ENCODE measurements at places on chromosomes 12 and 14. TPM values are rescaled to one million over a fixed set of nuclear protein-coding genes. Genes with fewer than 3 reads are reported as not detected.

The B4GALNT1 gene
- total RNA-seq = 44.0 TPM

The DEPDC4 gene
- 1.8 TPM for total RNA-seq

The BATF gene
- total RNA-seq = not detected

The PLEKHH1 gene
- 3.6 TPM for total RNA-seq

The RND1 gene
- total RNA-seq = 5.8 TPM

The ABCD4 gene
- 26.8 TPM for total RNA-seq

The C14orf39 gene
- total RNA-seq = not detected

The GPRC5D gene
- total RNA-seq = not detected

The C12orf60 gene
- 2.0 TPM for total RNA-seq

The PTPRR gene
- 0.20 TPM for total RNA-seq

The KLRC1 gene
- not detected for total RNA-seq

The SLC7A8 gene
- total RNA-seq = 1.7 TPM

The FBRSL1 gene
- 70.8 TPM for total RNA-seq

The LRRC10 gene
- total RNA-seq = not detected

The MGAT2 gene
- 50.6 TPM for total RNA-seq

The GLI1 gene
- 6.6 TPM for total RNA-seq

The GPR137C gene
- total RNA-seq = 0.06 TPM

The STAC3 gene
- 0.61 TPM for total RNA-seq

The LLPH gene
- total RNA-seq = 52.9 TPM

The COX14 gene
- total RNA-seq = 71.7 TPM

The PTPRQ gene
- total RNA-seq = 0.01 TPM

The TMEM179 gene
- 0.39 TPM for total RNA-seq

The ARMH4 gene
- 1.5 TPM for total RNA-seq

The BCAT1 gene
- total RNA-seq = 14.3 TPM

The ERBB3 gene
- total RNA-seq = 1.2 TPM

The DACT1 gene
- total RNA-seq = 0.64 TPM

The VCPKMT gene
- total RNA-seq = 9.6 TPM

The OR4L1 gene
- not detected for total RNA-seq

The CLEC4D gene
- total RNA-seq = not detected

The TMEM52B gene
- not detected for total RNA-seq

The BICDL1 gene
- total RNA-seq = 4.9 TPM

The INSM2 gene
- not detected for total RNA-seq

The POU6F1 gene
- 1.6 TPM for total RNA-seq

The HOXC5 gene
- total RNA-seq = 0.82 TPM

The CTSG gene
- not detected for total RNA-seq

The PRKD1 gene
- total RNA-seq = 2.2 TPM

Data from A549 treated with Mapracorat at 1 μM for 4 hours (cell line).